ENCODE measurements at places on chromosomes 2 and 18.

DNA sequence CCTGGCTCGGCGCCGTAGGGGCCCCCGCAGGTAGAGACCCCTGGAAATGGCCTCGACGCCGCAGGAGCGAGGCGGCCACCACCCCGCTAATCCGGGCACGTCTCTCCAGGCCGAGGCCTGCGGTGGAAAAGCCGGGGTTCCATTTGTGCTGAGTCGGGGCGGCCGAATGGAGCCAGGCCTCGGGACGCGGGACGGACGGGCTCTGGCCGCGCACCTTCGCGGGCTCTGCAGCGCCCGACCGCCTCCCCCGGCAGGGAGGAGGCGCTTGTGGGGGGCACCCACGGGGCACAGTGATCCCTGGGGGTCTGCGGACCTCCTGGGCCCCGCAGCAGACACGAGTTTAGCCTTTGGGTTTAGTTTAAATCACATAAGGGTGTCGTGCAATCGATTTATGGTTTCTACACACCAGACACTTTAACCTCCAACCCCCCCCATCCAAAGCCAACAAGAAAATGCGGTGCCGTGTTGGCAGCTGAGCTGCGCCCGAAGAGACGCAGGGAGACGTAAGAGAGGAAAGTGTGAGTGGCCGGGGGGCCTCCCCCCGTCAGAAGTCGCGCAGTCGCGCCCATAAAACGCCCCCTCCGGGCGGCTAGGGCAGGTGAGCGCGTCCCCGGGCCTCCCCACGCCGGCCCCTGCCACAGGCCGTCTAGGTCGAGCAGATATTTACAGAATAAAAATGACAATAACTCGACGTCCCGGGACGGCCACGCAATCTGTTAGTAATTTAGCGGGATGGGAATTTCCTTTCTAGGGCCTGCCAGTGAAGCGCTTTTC, 1.0 kb upstream of the NFATC1 start:
- no peak for DNase-seq

DNA sequence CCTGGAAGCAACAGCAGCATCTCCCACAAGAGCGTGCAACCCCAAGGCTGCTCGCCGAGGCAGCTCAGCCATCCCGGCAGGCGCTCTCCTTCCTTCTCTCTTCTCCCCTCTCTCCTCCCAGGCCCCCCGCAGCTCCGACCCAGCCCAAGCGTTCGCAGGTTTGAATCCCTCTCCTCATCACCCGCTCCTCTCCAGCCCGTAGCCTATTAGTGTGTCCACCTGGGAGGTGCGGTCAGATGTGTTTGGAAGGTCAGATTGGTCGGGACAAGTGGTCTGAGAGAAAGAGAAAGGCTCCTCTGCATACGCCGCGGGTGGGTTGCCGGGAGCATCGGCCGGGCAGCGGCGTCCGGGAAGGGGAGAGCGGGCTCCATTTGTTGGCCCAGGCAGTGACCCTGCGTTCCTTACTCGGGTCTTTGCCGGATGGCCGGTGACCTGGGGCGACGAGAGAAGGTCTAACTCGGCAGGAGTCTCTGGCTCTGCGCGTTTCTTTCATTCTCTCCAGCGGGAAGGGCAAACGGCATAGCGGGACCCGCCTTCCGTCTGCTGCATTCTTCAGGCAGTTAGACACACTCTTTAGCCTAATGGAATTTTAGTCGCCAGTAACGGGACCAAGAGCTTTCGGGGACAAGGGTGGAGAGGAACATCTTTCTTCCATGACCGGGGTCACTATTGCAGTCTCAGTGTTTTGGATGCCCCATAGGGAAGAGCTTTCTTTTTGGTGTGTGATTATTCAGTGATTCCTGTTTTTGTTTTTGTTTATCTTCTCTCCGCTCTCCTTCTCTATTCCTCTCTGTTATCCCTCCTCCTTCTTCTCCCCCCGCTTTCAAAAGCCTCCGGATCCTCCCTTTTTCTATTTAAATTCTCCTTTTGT, 1.1 kb upstream of the TMEFF2 start:
- no peak for DNase-seq

- DNase-seq, result no peak
Observed at GRCh38 chr2:196635156-196635555, 4.4 kb upstream of the CCDC150 start.

GRCh38 chr2:236177967-236178889, 10.0 kb upstream of the GBX2 start:
- DNase-seq, result no peak

GRCh38 chr18:46329736-46330246, 225.6 kb downstream of the HAUS1 start:
- no peak for DNase-seq

DNA sequence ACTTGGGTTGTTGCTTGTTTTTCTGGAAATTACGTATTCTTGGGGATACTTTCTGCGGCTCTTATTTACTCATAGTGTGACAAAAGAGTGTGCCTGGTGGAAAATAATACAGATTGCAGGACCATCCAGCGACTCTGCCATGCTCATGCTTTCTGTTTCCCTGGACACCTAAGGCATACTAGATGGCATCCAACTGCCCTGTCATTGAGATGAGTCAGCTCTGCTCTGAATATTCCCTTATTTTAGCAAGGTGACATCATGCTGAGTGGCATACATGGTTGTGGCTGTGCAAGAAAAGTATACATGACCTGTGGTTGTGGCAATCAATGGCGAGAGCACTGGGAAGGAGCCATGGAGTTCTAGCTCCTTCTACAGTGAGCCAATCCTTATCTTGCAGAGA, 471.0 kb downstream of the TMEM182 start:
- no peak for DNase-seq

DNA sequence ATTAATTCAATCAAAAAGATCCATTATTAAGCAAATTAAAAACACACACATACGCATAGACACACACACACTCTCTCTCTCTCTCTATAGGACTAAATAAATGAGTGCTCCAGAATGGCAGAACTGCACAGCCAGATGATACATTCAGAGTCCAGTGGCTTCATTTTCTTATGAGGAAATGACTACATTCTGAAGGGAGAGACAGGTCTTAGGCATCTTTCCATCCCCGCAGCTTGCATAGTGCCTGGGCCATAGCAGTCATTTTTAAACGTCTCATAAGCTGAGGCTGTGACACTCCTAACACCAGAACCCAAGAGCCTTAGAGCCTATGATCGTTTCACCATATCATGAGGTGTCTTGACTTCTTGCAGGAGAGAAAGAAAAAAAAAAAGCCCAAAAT, 31.1 kb downstream of the FEZ2 start:
- DNase-seq, result no peak

DNA sequence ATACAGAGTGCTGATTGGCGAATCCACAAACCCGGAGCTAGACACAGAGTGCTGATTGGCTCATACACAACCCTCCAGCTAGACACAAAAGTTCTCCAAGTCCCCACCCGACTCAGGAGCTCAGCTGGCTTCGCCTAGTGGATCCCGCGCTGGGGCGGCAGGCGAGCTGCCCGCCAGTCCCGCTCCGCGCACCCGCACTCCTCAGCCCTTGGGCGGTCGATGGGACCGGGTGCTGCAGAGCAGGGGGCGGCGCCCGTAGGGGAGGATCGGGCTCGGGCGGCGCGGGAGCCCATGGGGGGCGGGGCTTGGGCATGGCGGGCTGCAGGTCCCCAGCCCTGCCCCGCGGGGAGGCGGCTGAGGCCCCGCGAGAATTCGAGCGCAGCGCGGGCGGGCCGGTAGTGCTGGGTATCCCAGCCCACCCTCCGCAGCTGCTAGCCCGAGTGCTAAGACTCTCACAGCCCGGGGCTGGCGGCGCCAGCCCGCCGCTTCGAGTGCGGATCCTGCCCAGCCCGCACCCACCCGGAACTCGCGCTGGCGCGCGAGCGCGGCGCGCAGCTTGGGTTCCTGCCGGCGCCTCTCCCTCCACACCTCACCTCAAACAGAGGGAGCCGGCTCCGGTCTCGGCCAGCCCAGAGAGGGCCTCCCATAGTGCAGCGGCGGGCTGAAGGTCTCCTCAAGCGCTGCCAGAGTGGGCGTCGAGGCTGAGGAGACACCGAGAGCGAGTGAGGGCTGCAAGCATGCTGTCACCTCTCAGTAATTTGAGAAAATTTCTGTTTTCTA, 75.5 kb upstream of the ATP5MC3 start:
- no peak for DNase-seq

DNA sequence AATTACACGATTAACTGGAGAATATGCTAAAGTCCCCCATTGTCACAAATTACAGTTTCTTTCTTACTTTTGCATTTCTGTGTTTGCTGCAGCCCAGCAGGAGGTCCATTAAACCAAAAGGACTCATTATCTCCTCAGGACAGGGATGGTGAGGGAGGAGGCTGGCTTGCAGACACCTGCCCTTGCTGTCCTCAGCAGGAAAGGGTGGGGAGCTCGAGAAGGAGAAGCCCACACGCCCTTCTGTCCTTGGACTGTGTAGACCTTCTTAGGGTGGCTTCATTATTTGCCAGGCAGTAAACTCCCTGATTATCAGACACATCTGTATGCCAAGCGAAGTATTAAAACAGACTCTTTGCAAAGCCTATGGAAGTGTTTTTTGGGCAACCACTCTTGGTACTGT, 196.0 kb downstream of the LDLRAD4 start:
- DNase-seq, result no peak

- DNase-seq, result no peak
Observed at GRCh38 chr2:236163471-236164200, 4.5 kb downstream of the GBX2 start.

DNA sequence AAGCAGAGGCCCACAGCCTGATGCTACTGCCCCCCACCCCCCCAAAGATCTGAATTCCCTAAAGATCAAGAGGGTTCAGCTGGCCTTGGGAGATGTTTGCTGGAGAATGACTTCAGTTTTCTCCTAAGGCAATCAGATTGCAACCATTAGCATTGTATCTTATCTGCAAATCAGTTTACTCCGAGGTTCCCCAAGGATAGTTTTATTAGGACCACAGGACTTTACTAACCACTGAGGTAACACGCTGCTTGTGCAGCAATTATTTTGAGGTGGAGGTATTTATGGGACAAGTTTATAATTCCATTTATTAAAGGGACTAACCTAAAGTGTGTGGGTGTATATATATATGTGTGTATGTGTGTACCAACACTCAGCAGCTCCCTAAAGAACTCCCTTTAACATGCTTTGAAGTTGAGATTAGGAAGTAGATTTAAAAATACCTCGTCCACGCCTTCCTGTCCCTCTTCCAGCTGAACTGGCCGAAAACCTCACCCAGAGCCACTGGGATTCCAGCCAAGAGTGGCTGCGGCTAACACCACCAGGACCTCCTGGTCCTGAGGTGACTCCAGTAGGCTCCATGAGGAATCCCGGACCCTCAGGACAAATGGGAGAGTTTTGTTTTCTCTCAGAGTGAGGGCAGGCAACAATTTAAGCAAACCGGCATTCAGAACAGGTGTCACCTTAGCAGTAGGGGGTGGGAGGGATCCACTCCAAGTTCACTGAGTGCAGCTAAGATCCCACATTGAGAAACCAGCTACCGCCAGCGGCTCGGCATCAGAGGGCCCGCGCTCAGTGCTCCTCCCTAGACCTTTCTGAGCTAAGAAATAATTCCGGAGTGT, 3.0 kb upstream of the DLX1 start:
- DNase-seq, result no peak

- peak; percentile 41 for DNase-seq
Observed at GRCh38 chr2:217399291-217399690, 539.4 kb upstream of the TNP1 start.

GRCh38 chr2:70746094-70746974, 21.7 kb downstream of the ADD2 start:
- no peak for DNase-seq

DNA sequence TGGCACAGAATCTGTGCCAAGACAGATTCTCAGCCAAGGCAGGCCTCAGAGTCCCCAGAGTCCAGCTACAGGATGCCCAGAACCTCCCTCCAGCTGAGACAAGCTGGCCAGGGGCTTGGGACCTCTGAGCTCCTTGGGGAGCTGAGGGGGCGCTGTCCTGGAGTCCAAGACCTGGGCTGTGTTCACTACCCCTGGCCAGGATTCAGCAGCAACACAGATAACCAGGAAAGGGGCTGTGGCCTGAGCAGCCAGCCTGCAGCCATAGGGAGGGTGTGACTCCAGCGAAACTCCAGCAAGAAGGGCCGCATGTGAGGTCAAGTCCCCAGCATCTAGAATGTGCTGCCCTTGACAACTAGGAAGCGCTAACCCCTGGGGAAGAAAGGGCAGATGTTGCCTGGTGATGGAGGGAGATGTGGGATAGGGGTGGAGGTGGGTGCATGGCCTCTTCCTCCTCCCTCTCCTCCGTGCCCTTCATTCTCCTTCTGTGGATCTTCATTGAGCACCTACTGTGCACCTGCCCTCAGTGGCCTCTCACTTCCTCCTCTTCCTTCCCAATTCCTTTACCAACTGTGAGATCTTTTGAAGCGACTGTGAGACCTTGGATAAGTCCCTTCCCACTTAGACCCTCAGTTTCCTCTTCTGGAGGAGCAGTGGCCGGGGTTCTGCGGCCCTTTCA, 7.7 kb upstream of the ARID5A start:
- no peak for DNase-seq

DNA sequence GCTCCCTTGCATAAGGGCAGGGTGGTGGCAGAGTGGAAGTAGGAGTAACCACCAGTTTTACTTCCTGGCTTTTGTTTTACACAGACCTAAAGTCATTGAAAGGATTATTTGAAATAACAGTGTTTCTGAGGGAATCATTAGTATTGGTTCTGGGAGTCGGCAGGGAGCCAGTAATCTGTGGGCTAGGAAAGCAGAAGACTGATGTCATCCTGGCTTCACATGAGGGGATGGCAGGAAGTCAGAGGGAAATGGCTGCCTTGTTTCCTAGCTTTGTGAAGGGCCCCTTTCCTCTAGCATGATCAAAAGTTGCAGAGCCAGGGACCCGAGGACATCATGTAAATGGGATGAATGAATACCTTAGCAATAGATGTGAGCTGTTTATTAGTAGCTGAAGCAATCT, 792.6 kb downstream of the CPS1 start:
- no peak for DNase-seq

- DNase-seq, result no peak
Observed at GRCh38 chr2:234967201-234967869, 15.5 kb downstream of the SH3BP4 start.

DNA sequence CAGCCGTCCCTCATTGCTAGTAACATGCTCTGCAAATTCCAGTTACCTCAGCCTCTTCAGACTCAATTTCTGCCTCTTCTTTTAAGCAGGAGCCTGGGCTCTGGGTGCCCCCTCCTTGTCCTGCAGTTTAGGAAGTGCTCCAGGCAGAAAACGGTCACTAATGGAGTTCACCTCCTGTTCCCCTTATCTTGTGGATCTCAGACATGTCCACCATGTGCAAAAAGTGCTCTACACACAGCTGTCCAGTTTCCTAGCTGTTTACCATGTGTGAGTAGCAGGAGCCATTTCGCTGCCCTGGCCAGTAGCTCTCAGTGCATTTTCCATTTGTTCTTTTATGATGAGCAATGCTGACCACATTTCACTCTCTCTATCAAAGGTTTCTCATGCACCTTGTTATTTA, 4.9 kb downstream of the SH3YL1 start:
- DNase-seq, result no peak

DNA sequence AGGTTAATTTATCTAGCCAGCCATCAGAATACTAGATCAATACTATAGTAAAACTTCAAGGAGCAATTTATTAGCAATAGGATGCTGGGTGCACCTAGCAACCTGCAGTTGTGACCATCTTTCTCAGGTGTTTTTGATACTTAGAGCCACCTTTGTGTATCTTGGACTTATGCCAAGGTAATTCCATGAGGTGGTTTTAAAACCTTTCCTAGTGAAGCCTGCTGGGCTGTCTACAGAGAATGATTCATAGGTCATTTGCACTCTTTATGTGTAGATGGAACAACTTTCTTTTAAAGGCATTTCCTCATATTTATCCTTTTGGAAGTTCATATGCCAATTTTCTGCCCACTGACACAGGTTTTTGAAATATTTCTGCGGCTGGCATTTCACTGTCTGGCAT, 1030.1 kb upstream of the POU3F3 start:
- no peak for DNase-seq
